ENCODE measurements at places on chromosomes 3 and 15.

DNA sequence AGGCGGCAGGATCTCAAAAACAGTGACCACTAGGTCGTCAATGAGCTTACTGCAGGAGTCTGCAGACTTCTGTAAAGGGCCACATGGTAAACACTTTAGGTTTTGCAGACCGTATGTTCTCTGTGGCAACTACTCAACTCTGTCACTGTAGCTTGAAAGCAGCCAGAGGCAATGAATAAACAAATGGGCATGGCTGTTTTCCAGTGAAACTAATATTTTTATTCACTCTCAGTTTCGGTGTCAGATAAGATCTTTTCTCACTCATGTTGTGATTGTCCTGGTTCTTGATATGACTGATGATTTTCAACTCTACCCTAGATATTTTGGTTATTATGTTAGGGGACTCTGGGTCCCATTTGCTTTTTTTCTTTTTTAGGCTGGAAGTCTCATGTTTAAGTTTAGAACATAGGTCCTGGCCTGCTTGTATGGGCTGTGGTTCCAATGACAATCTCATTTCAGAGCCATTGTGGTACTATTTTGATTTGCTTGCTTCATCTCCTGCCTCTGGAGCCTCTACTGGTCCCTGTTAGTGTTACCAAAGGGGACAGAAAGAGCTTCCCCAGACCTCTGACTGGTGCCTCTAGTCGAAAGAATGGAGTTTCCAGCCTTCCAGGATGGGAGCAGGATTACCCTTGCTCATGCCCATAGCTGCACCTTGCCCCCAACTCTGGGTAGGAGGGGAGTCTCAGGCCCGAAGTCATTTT, 222.0 kb downstream of the STT3B start:
- no peak for DNase-seq

DNA sequence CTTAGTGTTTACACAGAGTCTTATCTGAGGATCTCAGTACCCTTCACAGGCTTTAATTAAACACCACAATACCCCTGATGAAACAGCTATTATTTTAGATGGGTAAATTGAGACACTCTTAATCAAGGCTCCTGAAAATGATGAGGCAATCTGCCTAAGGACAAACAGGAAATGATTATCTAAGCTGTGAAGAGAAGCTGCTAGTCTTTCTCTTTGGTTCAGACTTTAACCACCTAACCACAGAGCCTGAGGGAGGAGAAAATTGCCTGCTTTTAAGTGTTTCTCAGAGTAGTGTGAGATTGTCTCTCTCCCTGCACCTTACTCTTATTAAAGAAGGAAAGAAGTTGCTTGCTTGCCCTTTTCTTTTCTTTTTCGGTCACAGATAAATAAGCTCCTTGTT, 364.3 kb upstream of the ADAMTS9 start:
- DNase-seq: no peak

DNA sequence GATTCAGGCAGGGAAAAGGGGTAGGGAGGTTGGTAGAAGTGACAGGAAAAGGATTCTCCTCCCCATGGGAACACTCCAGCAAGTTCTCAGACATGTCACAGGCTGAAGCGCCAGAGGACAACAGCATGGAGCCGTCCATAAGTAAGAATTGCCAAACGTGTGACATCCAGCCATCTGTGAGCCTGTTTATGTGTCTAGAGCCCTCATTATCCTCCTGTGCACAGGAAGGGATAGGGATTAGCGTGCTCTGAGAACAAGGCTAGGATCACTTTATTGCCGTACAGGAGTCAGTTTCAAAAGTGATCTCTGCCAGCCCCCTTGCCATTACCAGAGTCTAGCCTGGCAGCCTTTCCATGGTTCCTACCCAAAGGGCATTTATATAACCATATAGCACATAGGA, 549.5 kb downstream of the NTRK3 start:
- DNase-seq: no peak

DNA sequence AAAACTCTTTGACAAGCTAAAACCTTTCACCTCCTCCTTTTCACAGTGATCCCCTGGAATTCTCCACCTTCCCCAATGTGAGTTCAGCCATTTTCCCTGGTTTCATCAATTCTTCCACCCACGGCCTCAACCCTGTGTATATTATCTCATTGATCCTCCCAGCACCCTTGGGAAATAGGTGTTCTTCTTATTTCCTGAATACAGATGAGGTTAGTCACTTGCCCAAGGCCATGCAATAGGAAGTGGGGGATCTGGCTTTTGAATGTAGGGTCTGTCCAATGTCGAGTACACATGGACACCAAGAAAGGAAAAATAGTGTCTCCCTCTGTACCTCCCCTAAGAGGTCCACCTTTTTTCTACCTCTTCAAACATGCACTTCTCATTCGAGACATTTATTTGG, 262.8 kb upstream of the ST8SIA2 start:
- DNase-seq: no peak
